ENCODE measurements at places on chromosomes 4 and X.

DNA sequence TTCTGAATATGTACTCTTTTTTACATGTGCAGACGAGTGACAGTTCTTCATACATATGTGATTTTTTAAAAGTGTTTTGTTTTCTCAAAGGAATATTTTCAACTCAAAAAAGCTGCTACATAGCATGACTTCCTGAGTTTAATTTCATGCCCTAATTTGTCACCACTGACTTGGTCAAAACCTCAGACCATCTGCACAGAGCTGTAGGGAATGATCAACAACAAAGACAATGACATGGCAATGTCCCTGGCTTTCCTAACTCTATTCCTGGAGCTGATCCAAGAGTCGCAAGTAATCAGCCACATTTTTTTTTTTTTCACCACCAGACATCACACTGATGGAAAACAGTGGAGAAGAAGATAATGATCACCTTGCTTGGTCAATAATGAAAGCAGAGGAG lies 97.7 kb downstream of the TMA16 start:
- DNase-seq = no peak

DNA sequence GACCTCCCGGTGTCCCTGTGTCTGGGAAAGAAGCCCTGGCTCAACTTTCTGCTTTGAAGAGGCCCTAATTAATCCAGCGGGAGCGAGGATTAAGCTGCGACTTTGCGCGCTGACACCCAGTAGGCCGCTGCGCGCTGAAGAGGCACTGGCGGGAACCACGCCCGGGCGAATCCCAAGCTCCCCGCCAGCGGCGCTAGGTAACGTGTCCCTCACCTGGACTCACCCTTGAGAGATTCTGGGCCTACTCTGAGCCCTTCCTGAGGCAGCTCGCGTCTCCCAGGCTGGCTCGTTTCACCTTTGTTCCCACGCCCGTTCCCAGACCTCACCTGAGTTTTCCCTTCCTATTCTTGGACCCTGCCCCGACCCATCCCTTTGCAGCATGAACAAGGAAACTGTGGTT lies 616 bp upstream of the KLHL34 start:
- DNase-seq = no peak

DNA sequence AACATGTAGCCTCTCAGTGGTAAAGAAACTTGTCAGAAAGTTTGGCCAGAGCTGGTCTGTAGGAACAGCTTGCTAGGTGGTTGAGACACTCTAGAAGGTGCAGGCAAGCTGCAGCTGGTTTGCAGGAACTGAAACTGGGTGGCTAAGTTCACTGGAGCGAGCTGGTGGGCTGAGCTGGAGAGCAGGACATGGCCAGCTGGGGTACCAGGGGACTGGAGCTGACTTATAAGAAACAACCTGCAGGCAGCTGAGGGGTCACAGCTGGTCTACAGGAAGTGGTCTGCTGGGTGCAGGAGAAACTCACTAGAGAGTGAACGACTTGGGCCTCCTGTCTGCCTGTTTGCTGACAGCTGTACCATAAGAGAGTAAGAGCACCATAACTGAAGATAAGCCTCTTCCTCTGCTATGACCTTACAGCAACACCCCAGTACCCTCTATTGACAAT lies 157.1 kb upstream of the LNX1 start:
- DNase-seq = no peak

DNA sequence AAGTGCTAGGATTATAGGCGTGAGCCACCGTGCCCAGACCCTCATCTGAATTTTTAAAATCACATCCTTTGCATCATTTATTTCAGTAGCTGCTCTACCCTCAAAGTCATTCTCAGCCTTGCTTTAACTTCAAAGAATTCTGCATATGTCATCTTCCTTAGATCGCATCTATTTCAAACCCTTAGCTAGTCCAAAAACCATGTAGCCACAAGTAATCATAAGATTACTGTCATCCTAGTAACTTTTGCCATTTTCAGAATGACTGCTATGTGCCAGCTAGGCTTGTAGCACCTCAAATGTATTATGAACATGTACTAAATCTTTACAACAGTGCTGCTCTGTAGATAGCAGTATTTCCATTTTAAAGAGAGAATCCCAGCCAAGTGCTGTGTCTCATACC lies 45.5 kb upstream of the KLF3 start:
- DNase-seq = no peak

Measured in naive thymus-derived CD8-positive, alpha-beta T cell (primary cell).